ENCODE measurements at places on chromosomes 13 and 19.

GRCh38 chr19:53897459-53897858 is 11.6 kb upstream of the CACNG7 start:
- no peak for DNase-seq

- peak; percentile 22 for DNase-seq
These were observed 3.4 kb upstream of the ZNF333 start for GRCh38 chr19:14686411-14686810.

- DNase-seq: peak; percentile 25
These were observed 1.6 kb downstream of the MISP3 start for GRCh38 chr19:14073925-14074838.

- DNase-seq: no peak
These were observed 86.1 kb downstream of the EDNRB start for GRCh38 chr13:77832339-77833100.

- no peak for DNase-seq
These were observed 28.0 kb downstream of the RXFP2 start for GRCh38 chr13:31767175-31767900.

- peak; percentile 36 for DNase-seq
These were observed 4.3 kb downstream of the RGCC start for GRCh38 chr13:41461527-41462139.

DNA sequence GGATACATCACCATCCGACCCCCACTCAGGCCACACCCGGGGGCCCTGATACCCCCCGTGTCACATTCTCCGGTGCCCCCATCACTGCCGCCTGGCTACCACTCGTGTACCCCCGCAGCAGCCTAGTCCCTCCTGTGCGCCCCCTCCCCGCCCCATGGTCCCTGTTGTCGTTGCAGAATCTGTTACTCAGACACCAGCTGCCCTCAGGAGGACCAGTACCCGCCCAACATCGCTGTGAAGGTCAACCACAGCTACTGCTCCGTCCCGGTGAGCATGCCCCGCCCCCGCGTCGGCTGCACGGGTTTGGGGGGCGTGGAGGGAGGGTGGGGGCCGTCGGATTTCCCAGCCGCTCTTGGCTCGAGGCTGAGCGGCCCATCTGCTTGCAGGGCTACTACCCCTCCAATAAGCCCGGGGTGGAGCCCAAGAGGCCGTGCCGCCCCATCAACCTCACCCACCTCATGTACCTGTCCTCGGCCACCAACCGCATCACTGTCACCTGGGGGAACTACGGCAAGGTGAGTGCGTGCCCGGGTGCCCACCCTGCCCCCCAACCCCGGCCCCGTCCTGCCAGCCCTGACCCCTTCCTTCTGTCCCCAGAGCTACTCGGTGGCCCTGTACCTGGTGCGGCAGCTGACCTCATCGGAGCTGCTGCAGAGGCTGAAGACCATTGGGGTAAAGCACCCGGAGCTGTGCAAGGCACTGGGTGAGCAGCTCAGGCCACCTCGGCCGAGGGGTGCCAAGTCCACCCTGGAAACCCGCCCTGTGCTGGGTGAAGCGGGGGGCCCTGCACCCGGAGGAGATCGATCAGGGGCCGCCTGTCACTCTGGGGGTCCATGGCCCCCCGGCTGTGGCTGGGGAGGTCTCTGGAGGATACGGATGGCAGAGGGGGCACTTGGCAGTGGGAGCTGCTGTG is 21.1 kb downstream of the PIAS4 start:
- no peak for DNase-seq

DNA sequence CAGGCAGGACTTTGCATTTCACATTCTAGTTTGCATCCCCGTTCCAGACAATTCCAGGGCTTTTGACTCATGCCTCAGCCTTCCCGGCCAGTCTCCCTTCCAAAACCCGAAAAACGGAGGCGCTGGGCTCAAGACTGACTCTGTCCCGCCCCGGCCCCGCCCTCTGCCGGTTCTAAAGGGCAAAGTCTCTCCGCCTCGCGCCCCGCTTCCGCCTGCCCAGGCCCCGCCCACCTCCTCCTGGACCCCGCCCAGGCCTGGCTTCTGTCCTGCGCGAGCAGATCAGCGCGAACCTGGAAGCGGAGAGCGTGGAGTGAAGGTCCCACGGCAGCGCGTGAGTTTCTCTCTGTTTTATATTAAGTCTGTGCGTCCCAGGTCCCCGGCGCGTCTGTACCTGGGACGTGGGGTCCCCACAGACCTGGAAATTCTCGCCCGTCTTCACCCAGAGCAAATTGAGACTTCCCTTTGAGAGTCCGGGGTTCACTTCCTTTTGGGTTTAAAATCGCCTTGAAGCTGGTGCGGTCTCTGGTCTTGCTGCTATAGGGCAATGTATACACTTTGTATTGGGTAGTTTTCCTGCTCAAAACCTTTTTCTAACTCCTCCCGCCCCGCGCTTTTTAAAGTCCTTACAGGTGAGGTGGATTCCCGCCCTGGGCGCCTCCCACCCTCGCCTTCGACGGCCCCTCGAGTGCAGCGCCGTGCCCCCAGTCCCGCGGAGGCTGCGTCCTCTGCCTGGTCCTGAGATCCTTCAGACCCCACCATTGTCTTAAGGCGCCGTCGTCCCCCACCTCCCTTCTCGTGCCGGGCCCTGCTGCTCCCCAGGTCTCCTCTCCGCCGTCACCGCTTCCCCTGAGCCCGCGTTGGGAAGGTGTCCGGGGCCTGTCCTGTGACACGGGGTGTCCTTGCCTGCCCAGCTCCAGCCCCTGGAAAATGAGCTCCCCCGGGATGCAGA is 31.2 kb downstream of the ZNF701 start:
- peak; percentile 75 for DNase-seq

DNA sequence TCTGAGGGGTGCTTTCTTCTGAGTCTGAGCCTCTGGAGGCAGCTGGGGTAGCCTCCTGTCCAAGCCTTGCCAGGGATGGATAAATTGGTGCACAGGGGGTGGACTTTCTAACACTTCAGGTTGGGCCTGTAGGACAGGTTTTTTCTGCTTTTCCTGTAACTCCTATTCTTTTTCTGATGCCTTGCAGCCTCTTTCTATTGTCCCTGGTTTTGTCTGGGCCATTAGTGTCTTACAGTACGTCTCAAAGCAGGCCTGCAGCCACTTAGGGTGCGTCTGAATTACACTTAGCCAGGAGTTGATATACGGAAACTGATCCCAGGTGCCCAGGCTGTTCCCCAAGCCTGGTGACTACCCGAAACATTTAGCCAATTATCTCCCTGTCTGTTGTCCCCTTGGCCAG is 213.3 kb upstream of the HTR2A start:
- no peak for DNase-seq

DNA sequence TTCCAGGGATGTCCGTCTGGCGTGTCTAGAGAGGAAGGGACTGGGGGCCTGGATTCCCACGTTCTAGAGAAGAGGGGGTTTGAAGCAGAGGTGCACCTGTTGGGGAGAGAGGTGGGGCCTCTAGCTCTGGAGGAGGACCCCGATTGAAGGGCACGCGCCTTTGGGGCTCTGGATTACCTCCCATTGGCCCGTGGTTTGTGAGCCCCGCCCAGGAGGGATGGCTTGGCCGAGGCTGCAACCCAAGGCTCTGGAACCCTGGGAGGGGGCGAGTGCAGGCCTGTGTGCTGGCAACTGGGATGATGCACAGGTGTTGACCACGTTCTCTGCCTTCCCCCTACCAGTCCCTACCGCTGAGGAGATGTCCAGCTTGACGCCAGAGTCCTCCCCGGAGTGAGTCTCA is 20.2 kb downstream of the TMEM150B start:
- no peak for DNase-seq

DNA sequence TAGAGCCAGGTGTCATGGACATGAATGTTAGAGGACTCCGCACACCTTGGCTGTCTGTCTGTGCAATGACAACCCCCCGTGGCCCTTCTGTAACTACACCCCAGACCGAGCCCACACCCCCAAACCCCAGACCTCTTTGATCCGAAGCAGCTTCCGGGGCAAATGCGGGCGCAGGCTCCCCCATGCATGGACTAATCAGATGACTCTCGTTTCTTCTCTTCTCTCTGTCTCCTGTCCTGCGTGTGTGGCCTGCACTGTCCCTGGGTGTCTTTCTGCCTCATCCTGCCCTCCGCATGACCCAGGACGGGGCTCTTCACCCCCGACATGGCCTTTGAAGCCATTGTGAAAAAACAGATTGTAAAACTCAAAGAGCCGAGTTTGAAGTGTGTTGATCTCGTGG is 38.9 kb downstream of the TMED1 start:
- DNase-seq: no peak

- DNase-seq: no peak
These were observed 609.4 kb downstream of the OLFM4 start for GRCh38 chr13:53638040-53638439.

GRCh38 chr13:114146629-114147028 is 14.2 kb upstream of the RASA3 start:
- no peak for DNase-seq

- no peak for DNase-seq
These were observed 31.5 kb upstream of the PABPC3 start for GRCh38 chr13:25064396-25064795.

- DNase-seq: no peak
These were observed 8.8 kb downstream of the S1PR2 start for GRCh38 chr19:10222201-10222890.

DNA sequence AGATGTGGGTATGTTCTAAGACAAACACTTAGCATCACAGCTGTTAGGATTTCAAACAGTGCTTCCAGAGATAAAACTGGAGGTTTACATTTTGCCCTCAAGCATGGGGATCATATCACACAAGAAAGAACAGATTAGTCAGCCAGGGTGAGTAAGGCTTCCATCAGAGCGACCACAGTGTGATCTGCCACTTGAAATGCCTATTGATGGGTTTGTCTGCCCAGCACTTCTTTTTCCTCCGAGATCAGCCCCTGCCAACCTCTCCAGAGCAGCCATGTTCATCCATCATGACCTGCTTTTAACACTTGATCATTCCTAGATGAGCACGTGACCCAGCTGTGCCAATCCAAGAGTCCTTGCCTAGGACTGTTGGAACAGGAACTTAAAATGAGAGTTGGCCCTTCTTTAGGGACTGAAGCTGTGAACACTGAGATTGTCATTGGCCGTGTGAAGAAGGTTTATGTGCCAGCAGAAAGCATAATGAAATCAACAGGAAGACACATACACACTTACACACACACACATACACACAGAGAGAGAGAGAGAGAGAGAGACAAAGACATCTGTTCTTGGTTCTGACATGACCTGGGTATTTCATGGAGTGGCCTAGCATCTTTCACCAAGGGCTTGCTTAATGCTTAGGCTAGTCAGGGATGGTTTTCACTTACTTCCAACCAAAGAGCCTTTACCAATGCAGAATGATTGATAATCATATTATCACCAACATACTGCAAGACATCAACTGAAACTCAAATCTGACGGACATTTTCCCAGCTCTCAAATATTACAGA is 5.2 kb upstream of the CEBPG start:
- DNase-seq: no peak

- DNase-seq: no peak
These were observed 52.5 kb downstream of the FLT3 start for GRCh38 chr13:28047757-28048388.
